HAP-1 (cell line): ENCODE measurements at places on chromosomes 3 and 15.

DNA sequence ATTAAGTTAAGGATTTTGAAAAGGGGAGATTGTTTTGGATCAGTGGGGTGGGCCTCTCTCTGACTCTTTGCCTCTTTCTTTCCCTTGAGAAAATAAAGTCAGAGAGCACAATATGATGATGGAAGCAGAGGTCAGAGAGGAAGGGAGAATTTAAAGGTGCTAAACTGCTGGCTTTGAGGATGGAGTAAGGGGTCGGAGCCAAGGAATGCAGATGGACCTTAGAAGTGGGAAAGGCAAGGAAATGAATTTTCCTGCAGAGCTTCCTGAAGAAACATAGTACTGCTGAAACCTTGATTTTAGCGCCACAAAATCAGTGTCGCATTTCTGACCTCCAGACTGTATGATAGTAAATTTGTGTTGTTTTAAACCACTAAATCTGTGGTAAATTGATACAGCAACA lies 317.4 kb downstream of the NAALADL2 start:
- DNase-seq: no peak

GRCh38 chr3:63878394-63879060 lies 14.9 kb downstream of the ATXN7 start:
- no peak for DNase-seq

- no peak for DNase-seq
Measured at GRCh38 chr15:40845511-40846284, 1.9 kb downstream of the SPINT1 start.

- no peak for DNase-seq
Measured at GRCh38 chr3:134797057-134797740, 2.1 kb downstream of the EPHB1 start.

GRCh38 chr3:83802801-83803200 lies 1156.0 kb upstream of the CADM2 start:
- DNase-seq: no peak

DNA sequence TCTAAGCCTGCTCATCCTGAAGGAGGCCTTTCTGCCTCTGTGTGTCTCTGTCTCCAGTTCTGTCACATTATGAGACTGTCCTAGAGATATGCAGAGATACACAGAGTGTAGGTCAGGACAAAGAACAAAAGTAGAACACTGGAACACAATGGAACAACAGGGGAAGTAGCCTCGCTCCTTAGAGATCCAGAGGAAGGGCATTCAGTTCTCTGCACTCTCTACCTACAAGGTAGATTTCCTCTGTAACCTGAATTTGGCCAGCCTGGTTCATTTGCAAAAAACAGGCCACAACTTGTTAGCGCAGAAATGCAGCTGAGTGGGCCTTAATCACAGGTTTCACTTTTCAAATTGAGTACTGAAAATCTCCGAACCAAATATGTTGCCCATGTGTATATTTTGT lies 19.4 kb downstream of the NEK10 start:
- no peak for DNase-seq

- no peak for DNase-seq
Measured at GRCh38 chr3:1394188-1394587, 301.4 kb downstream of the CNTN6 start.

GRCh38 chr3:152480282-152480953 lies 211.7 kb downstream of the MBNL1 start:
- DNase-seq: no peak

GRCh38 chr15:71610728-71611552 lies 199.4 kb upstream of the NR2E3 start:
- no peak for DNase-seq

- no peak for DNase-seq
Measured at GRCh38 chr3:99862208-99862607, 44.5 kb downstream of the CMSS1 start.
